ENCODE measurements at places on chromosomes 4 and X. TPM values are rescaled to one million over a fixed set of nuclear protein-coding genes. Genes with fewer than 3 reads are reported as not detected.

MAPK10 gene
- total RNA-seq = 0.43 TPM

NSG1 gene
- 9.4 TPM for total RNA-seq

SHROOM4 gene
- not detected for total RNA-seq

POF1B gene
- 2.7 TPM for total RNA-seq

XAGE1A gene
- 53.0 TPM for total RNA-seq

MRFAP1L1 gene
- total RNA-seq = 34.7 TPM

RLIM gene
- 15.4 TPM for total RNA-seq

PCDH7 gene
- total RNA-seq = 0.08 TPM

NUDT10 gene
- total RNA-seq = 0.82 TPM

TCEAL9 gene
- 87.7 TPM for total RNA-seq

TXK gene
- total RNA-seq = 0.28 TPM

XAGE1B gene
- 189 TPM for total RNA-seq

CXCR3 gene
- total RNA-seq = not detected

EPGN gene
- not detected for total RNA-seq

MAGIX gene
- total RNA-seq = 2.3 TPM

ADH1B gene
- not detected for total RNA-seq

All from A549 treated with Mapracorat at 1 μM for 4 hours (cell line).